ENCODE measurements at places on chromosomes 3 and 15. TPM values are rescaled to one million over a fixed set of nuclear protein-coding genes. Genes with fewer than 3 reads are reported as not detected.

DNA sequence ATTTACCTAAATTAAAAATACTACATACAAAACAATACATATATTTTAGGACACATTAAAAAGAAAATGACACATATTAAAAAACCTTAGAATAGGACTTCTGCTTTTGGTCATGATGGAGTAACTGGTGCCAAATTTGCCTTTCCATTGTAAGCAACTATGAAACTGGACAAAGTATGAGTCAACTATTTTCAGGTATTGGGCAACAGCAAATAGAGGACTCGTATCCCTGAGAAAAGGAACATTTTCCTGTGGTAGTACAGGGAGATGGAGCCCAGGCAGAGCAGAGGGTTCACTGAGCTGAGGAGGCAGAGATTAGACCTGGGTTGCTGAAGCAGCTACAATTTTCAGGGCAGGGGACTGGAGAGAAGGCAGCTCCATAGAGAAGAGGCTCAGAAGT lies 14.7 kb downstream of the CCR1 start:
- no peaks in the 10 kb centered on the region for H3K36me3 ChIP-seq
- no peak for DNase-seq
- H3K27me3 ChIP-seq, result no peaks in the 10 kb centered on the region
- H3K27ac ChIP-seq, result no peak overlapping the region
- H3K4me3 ChIP-seq, result no peak overlapping the region

DNA sequence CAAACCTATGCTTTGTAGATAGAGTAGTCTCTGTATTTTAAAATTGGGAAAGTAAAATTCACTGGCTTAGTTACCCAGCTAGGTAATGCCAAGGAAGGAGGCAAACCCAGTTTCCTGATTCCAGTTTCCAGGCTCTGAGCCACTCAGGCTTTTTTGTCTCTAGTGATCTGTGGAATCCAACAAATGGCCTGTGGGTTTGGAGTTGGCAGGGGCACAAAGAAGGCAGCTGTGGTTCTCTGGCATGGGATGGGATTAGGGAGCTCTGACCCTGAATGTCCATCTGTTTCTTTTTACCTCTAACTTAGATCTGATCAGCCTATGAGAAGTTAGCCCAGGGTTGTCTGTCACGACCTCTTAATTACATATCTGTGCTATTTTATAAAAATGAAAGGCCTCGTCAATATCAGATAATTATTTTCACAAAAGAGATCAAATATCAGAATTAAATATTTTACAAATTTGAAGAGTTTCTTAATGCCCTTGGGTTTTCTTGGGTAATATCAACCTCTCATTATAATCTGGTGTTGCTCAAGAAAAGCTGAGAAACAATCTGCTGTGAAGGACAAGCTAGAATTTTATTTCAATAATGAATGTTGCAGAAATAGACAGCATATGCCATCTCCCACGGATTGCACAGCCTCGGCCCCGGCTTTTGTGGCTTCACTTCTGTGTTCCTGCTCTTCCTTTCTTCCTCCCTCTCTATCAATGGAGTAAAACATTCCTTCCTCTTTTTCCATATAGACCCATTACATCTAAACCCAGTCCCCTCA lies 63.7 kb upstream of the DAZL start:
- no peaks in the 10 kb centered on the region for H3K27me3 ChIP-seq
- no peak for DNase-seq
- no peaks in the 10 kb centered on the region for H3K4me1 ChIP-seq
- H3K4me3 ChIP-seq, result no peak overlapping the region

DNA sequence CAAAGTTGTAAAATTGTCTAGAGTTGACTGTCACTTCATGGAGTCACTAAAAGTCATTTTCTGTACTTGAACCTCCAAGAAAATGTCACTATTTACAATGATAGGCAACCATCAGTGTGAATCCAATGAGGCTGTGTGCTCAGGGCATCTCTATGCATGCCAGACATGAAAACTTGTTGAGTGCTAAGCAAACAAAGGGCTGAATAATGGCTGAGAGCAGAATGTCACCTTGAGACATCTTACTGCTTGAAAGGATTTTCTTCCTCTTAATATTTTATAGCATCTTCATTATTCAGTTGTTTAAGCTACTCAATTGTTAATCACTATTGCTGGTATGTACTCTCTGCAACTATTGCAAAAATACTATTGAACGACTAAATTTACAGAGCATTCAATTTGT lies 184.7 kb downstream of the PLCH1 start:
- H3K4me3 ChIP-seq, result no peak overlapping the region
- H3K4me1 ChIP-seq, result peaks cover 6% of the 10 kb centered on the region
- H3K27me3 ChIP-seq, result no peaks in the 10 kb centered on the region
- no peak for DNase-seq
- H3K36me3 ChIP-seq, result no peaks in the 10 kb centered on the region
- no peak overlapping the region for H3K27ac ChIP-seq

- H3K27me3 ChIP-seq, result no peaks in the 10 kb centered on the region
- no peak overlapping the region for H3K27ac ChIP-seq
- no peak for DNase-seq
- no peaks in the 10 kb centered on the region for H3K36me3 ChIP-seq
- H3K4me3 ChIP-seq, result no peak overlapping the region
Observed at GRCh38 chr15:71355268-71355667, 240.0 kb downstream of the THSD4 start.

DNA sequence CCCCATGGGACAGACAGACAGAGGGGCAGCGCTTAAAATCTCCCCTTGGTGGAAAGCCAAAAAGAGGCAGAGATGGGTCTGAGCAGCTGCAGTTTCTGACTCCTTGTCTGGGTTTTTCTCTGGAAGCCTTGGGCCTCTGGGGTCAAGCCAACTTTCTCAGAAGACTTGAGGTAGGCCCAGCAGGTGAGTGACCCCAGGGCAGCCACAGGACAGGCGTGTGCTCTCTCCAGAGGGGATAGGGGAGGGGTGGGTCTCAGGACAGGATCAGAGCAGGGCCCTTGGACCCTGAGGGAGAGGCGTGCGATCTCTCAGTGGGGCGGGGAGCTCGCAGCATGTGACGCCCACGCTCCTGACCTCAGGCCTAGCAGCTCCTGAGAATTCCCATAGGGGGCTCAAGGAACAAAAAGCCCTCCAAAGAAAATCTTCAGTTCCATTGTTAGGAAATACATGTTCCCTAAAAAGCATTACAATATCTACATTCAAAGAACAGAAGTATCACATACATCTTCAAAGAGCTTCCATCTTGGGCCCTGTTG lies 34.6 kb upstream of the DUSP7 start:
- no peaks in the 10 kb centered on the region for H3K36me3 ChIP-seq
- no peak overlapping the region for H3K27ac ChIP-seq
- H3K4me1 ChIP-seq, result peaks cover 10% of the 10 kb centered on the region
- H3K27me3 ChIP-seq, result no peaks in the 10 kb centered on the region
- no peak for DNase-seq
- no peak overlapping the region for H3K4me3 ChIP-seq

GRCh38 chr3:49673121-49673714 lies 933 bp upstream of the APEH start:
- peak overlapping the region; percentile 84 for H3K27ac ChIP-seq
- no peaks in the 10 kb centered on the region for H3K27me3 ChIP-seq
- peak; percentile 83 for DNase-seq
- peaks cover 43% of the 10 kb centered on the region for H3K4me1 ChIP-seq
- peaks cover 18% of the 10 kb centered on the region for H3K36me3 ChIP-seq

GRCh38 chr3:19456738-19457137 lies 308.4 kb downstream of the KCNH8 start:
- H3K36me3 ChIP-seq, result no peaks in the 10 kb centered on the region
- no peaks in the 10 kb centered on the region for H3K4me1 ChIP-seq
- H3K27ac ChIP-seq, result no peak overlapping the region
- H3K4me3 ChIP-seq, result no peak overlapping the region

PLA2G4E gene
- not detected for total RNA-seq

DUOX2 gene
- not detected for total RNA-seq
